GM10248 (cell line): ENCODE measurements at places on chromosomes 3 and 15.

GRCh38 chr3:71846185-71846584, 61.2 kb upstream of the PROK2 start:
- no peak for DNase-seq

DNA sequence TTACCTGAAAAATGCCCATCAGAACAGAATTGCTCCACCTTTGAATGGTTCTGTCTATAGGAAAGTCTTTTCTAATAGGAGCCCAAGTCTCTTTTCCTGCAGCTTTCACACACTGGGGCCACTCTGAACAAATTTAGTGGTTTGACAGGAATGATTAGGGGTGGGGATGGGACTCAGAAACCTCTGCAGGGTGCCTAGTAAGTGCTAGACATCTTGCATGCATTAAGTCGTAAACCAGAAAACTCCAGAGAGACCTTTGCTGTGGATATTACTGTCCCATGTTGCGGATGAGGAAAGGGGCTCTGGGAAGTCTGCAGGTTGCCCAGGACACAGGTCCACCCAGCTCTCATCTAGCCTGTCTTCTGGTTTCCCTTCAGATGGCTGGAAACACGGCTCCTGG, 189.7 kb downstream of the OPA1 start:
- DNase-seq, result no peak

DNA sequence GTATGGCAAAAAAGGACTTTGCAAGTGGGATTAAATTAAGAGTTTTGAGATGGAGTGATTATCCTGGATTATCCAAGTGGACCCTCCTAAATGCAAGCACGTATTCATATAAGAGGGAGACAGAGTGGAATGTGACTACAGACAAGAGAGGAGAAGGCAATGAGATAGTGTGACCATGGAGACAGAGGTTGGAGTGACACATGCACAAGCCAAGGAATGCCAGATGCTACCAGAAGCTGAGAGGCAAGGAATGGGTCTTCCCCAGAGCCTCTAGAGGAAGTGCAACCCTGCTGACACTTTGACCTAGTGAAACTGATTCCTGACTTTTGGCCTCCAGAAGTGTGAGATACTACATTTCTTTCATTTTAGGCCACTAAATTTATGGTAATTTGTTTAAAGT, 117.2 kb downstream of the UACA start:
- DNase-seq, result no peak

- no peak for DNase-seq
These were observed 32.6 kb downstream of the EIF2AK4 start for GRCh38 chr15:39966521-39966920.

DNA sequence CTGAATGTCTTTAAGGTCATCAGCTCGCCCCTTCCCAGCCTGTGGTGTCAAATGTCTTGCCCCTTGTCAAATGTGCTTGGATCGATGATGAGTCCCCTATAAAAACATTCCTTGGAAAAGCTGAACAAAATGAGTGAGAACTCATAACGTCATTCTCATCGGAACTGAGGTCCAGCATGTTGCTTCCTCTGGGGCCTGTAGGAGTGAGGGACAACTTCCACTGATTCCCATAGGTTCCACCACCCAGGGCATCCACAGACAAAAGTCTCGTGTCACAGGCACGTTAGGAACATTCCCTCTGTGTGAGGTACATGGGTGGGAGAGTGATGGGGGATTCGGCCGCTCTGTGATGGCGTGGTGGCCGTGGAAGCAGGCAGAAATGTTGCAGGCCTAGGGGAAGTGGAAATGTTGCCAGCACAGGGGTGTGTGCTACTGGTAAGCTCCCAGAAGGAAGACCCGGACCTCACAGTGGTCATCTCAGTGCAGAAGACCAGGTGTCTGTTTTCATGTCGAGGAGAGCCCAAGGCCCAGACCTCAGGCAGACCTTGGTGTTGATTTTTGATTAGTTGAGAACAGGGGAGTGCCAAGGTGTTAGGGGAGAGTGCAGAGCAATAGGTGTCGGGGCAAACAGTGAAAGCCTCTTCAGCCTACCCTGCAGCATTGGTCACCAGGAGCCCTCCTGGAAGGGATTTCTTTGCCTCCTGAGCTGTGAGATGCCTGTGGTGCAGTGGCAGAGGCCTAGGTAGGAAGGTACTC, 96.8 kb downstream of the SNRPN start:
- DNase-seq, result no peak
